Gastroesophageal sphincter (tissue), 4 donors: ENCODE measurements at places on chromosomes 5 and 9. TPM values are rescaled to one million over a fixed set of nuclear protein-coding genes. Genes with fewer than 3 reads are reported as not detected.

- ATAC-seq: peak; percentile 58
Measured at GRCh38 chr9:124617477-124618141, 110.4 kb upstream of the NR5A1 start.

- no peak for ATAC-seq
Measured at GRCh38 chr5:81286059-81286617, 15.2 kb upstream of the ZCCHC9 start.

GRCh38 chr9:111483439-111483857 is 735 bp downstream of the ECPAS start:
- peak; percentile 62 for ATAC-seq

- peak; percentile 54 for ATAC-seq
Measured at GRCh38 chr5:144142139-144142823, 28.2 kb downstream of the YIPF5 start.

- ATAC-seq: peak; percentile 86
Measured at GRCh38 chr9:137055385-137056364, 1.8 kb upstream of the ENTPD2 start.

- no peak for ATAC-seq
Measured at GRCh38 chr5:169910393-169910792, 69.9 kb downstream of the INSYN2B start.

GRCh38 chr5:172866802-172867748 is 33.0 kb downstream of the ERGIC1 start:
- ATAC-seq: peak; percentile 71

DNA sequence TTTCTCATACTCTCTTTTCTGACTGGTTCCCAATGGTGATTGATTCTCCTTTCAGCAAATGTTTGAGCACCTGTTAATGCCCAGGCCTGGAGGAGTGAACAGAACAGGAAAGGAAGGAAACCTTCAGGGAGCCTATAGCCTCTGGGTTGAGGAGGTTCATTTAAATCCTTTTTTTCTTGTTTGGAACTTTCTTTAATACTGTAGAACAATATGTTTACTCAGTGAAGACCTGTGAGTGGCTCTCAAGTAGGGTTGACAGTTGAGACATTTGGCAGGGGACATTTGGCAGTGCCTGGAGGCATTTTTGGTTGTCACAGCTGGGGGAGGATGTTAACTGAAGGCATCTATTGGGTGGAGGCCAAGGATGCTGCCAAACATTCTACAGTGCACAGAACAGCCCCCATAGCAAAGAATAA is 6.1 kb upstream of the FAM120AOS start:
- ATAC-seq: no peak

DNA sequence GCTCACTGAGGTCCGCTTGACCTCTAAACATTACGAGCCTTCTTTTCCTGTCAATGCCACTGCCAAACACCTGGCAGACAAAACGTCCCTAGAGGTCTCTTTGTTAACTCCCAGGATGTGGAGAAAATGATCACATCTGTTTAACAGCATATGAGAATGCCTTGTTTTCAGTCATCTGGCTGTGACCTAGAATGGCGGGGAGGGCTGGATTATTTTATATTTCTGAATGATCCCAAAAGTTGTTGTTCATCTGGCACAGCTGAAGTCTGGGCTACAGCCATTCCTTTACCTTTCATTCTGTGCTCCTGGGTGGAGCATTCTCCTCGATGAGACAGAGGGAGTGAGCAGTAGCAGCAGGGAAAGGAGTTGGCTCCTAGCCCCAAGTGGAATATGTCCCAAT is 138.2 kb downstream of the PRDM6 start:
- no peak for ATAC-seq

DNA sequence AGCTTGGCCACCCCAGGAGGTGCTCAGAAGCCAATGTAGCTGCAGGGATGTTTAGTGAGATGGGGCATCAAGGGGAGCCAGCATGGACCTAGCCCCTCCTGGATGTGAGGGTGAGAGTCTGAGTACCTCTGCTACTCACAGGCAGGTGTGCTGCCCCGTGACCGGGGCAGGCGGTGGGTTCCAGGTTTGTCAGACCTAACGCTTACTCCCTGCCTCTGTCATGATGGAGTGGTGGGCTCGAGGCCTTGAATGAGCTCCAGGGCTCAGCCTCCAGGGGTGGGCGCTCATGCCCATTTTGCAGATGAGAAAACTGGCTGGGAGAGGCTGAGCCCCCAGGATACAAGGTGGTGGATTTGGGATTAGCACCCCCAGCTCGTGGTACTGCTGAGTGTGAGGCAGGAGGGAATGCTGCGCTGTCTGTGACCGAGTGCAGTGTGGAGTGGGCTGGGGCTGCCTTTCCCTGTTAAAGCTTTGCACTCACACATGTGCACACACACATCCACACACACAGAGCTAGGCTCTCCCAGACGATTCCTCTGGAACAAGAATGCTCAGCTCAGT is 1.5 kb downstream of the RXRA start:
- no peak for ATAC-seq

- no peak for ATAC-seq
Measured at GRCh38 chr9:100445161-100445902, 18.4 kb downstream of the MSANTD3 start.

DNA sequence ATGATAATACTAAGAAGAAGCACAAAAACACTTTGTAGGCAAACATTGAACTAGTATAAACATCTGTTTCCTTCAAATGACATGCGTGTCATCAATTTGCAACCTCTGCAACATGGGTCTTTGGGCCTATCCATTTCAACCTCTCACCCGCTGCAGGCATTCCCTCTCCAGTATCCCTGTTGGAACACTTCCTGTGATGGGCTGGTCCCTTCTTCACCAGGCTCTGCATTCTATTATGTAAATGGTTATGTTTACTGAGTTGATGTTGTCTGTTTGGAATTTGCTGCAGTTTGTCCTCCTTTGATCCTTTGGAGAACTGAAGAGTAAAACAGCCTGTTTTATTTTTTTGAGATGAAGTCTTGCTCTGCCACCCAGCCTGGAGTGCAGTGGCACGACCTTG is 16.6 kb upstream of the TBC1D2 start:
- ATAC-seq: no peak

GRCh38 chr5:42423285-42424165 is at the start of gene GHR:
TSS of gene GHR (plus strand) at chr5:42423439. CDS start at chr5:42565875, 142,436 bp downstream.
- peak; percentile 93 for ATAC-seq

- ATAC-seq: peak; percentile 28
Measured at GRCh38 chr9:134768332-134768708, 112.3 kb upstream of the FCN2 start.

- no peak for ATAC-seq
Measured at GRCh38 chr5:55377810-55378209, 70.0 kb downstream of the MTREX start.

DNA sequence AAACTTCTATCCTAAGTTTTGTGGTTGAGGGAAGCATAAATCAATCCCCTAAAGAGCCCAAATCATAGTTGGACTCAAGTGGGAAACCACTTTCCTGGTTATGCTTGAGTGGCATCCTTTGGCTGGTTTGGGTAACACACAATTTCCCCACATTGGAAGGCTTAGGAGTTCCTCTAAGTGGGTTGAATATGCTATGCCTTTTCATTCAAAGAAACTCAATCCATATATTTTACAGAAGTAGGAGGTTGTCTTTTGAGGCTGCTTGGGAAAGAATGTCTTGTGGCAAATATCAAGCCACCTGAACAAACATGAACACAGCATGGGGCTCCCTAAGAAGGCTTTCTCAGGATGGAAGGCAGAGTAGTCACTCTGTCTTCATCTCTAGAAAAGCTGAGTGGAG is 121.1 kb downstream of the SPATA31D1 start:
- ATAC-seq: no peak

DNA sequence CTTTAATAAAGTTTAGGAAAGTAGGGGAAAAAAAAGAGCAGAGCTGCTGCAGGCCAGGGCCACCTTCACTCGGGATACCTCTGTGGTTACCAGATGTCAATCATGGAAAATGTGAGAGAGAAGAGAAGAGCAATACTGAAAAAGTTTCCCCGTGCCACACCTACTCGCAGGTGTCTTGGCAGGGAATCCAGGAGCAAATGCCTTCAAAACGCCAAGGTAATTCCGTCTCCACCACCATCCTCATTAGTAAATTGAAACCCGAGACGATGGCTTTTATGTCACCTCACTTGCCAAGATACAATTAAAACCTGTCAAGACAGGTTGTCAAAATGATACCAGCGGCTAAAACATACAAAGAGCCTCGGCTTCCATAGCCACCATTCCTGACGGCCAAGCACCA is 49.7 kb downstream of the FAM81B start:
- no peak for ATAC-seq

DNA sequence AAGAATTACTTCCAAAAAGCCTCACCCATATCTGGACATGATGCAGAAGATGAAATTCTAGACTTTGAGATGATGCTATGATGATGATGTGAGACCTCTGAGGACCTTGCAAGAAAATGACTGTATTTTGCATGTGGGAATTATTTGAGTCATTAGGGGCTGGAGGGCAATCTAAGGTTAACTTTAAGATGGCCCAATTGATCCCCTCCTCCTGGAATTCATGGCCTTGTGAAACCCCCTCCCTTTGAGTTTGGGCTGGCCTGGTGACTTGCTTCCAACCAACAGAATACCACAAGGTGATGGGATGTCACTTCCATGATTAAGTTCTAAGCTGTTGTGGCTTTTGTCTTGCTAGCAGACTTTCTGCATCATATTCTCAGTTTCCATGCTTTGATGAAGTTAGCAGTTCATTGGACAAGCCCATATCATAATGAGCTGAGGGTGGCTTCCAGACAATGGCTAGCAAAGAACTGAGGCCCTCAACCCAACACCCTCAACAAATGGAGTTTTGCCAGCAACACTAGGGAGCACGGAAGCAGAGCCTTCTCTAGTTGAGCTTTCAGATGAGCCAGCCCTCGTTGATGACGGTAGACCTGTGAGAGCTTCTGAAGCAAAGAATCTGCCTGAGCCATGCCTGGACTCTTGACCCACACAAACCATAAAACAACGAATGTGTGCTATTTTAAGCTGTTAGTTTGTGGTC is 7.4 kb upstream of the AMACR start:
- ATAC-seq: no peak

- ATAC-seq: peak; percentile 91
Measured at GRCh38 chr9:110895147-110895905, 142.9 kb downstream of the LPAR1 start.

GRCh38 chr9:37002036-37002412 is 32.0 kb downstream of the PAX5 start:
- no peak for ATAC-seq

DNA sequence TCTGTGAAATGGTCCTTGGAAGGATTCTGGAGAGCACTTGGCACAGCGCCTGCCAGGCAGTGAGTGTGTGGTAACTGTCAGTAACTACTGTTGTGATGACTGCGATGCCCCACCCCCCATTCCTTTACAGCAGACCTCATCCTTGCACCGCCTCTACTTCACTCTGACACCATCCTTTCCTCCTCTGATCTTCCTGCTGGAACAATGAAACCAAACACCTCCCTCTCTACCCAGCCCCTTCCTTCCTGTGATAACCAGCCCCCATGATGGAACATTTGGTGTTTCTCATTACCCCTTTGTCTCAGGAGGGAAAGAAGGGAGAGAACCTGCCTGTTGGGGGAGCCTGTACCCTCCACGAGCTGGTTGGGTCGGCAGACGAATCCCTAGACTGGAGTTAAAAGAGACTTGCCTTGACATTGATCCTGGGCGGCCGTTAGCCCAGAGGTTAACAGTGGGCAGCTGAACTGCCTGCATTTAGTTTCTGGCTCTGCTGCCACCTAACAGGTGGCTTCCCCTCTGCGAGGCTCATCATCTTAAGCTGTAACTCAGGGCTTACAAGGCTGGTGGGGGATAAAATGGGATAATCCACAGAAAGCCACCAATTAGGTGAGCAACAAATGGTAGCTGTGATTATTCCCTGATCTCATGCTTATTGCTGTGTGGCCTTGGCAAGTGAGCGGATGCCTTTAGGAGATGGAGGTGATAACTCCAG is 34.2 kb upstream of the GRPEL2 start:
- no peak for ATAC-seq

DNA sequence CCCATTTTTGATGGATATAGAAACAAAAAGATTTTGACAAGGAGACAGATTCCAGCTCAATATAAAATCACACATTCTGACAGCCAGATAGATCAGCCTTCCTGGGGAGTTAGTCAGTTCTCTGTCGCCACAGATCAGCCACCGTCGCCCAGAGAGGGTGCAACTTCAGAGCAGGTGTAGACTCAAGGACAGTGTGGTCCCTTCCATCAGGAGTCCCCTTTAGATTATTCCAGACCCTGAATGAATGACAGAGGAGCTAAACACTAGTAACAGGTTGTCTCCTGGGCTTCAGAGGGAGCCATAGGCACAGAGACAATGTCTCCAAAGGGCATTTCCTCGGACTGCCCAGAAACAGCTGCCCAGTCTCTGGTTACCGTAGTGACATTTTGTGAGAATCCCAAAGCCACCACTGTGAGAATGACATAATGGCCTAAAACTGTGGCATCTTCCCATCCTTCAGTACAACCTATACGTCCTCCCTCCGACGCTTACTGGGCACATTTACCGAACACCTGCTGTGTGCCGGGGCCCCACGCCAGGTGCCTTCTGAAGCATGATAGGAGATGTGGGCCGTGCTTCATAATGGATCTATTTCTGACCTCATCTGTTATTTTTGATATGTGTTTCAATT is 47.4 kb upstream of the SLC2A8 start:
- no peak for ATAC-seq

DNA sequence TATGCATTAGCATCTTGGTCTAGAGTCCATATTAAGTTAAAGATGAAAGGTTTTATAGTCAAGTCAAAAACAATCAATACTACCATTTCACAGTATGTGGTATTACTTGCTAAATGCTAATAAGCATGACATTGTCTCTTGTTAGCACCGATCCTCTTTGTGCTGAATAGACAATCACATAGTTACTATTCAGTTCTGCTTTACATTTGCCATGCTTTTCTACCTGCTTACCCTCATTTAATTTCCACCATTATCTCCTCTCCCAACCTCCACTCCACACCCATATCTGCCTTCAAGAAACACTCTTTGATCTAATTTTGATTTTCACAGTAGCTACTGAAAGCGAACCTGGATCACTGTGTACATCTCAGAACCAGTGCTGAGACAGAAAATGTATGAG is 16.8 kb downstream of the MEGF9 start:
- no peak for ATAC-seq

DNA sequence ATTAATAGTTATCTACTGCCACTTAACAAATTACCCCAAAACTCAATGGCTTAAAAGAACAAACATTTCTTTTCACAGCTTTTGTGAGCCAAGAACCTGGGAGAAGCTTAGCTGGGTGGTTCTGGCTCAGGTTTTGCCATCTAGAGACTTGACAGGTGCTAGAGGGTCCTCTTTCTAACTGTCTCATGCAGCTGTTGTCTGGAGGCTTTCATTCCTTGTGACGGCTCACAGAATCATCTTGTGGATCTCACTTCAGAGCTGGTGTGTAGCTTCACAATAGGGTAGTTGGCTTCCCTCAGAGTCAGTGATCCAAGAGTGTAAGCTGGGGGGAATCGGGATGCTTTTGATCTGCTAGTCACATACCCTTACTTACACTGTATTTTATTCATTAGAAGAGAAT is 81.2 kb upstream of the APC start:
- ATAC-seq: no peak

PNPLA7 gene
- 2.0 TPM for total RNA-seq

LHFPL2 gene
- 14.9 TPM for total RNA-seq

MED10 gene
- total RNA-seq: 31.8 TPM

PHF19 gene
- 82.5 TPM for total RNA-seq

SLC22A4 gene
- total RNA-seq: 1.1 TPM

INSL6 gene
- total RNA-seq: not detected

OR1J2 gene
- total RNA-seq: not detected
